ENCODE measurements at places on chromosomes 4 and X. TPM values are rescaled to one million over a fixed set of nuclear protein-coding genes. Genes with fewer than 3 reads are reported as not detected.

Gene DGAT2L6
- total RNA-seq = not detected

GRCh38 chrX:9122519-9123245 is 88.8 kb upstream of the FAM9B start:
- DNase-seq = no peak

- no peak for DNase-seq
Observed at GRCh38 chrX:78066110-78066509, 37.9 kb upstream of the PGK1 start.

- DNase-seq = no peak
Observed at GRCh38 chr4:61336916-61337315, 136.8 kb downstream of the ADGRL3 start.

- no peak for DNase-seq
Observed at GRCh38 chrX:38806875-38807621, 5.8 kb downstream of the MID1IP1 start.

DNA sequence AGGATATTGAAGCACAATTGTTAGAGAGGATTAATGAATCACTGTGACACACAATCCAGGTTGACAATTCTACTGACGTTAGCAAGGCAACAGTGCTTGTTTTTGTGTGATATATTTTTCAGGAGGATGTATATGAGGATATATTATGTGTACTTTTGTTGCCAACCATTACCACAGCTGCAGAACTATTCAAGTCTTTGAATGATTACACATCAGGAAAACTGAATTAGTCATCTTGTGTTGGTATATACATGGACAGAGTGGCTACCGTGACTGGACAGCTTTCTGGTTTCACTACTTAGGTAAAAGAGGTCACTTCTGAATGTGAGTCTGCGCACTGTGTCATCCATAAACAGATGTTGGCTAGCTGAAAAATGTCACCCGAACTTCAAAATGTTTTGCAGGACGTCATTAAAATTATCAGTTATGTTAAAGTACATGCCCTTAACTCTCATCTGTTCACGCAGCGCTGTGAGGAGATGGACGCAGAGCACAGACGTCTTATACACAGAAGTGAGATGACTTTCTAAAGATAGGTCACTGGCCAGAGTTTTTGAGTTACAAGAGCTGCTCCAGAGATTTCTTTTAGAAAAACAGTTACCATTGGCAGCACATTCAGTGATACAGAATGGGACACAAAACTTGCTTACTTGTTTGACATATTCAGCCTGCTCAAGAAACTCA is 69.0 kb downstream of the MRPL1 start:
- DNase-seq = no peak

- DNase-seq = no peak
Observed at GRCh38 chr4:177803151-177803550, 360.9 kb upstream of the AGA start.

Measured in activated naive CD4-positive, alpha-beta T cell treated with anti-CD3 and anti-CD28 coated beads for 36 hours (primary cell).